ENCODE measurements at places on chromosomes 11 and 22.
A peak's percentile ranks its signal among the peaks of the same experiment; 100 is the strongest.

DNA sequence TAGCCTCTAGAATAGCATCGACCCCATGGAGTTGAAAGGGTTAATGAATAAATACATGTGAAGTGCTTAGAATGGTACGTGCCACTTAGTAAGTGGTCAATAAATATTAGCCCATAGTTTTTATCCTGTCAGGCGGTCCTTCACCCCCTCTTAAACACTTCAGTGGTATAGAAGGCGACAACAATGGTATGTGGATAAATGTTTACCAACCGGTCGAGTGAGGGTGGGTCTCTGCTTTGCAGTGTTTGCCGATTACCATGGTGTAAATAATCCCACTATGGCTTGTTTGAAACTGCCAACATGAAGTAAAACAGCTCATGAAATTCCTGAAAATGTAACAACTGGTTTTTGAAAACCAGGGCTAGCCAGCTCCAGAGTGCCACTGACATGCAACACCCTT lies 541.2 kb downstream of the BUD13 start:
- DNase-seq: no peak

GRCh38 chr11:72743321-72744221 lies 8.6 kb downstream of the ARAP1 start:
- no peak for DNase-seq

DNA sequence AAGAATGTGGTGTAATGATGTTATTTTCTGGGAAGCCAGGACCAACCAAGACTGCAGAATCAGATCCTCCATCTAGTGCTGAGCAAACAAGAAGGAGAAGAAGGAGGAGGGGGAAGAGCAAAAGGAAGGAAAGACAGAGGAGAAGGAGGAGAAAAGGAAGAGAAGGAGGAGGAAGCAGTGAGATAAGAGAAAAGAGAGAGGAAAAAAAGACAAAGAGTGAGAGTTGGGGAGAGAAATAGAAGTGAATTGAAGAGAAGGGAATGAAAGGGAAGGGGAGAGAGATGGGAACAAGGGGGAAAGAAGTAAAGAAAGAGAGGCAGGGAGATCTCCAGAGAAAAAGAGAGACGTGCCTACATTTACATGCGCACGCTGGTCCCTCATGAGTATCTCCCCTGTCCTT lies 153.5 kb downstream of the MN1 start:
- no peak for DNase-seq

- no peak for DNase-seq
Observed at GRCh38 chr11:8282631-8283030, 19.0 kb upstream of the LMO1 start.

DNA sequence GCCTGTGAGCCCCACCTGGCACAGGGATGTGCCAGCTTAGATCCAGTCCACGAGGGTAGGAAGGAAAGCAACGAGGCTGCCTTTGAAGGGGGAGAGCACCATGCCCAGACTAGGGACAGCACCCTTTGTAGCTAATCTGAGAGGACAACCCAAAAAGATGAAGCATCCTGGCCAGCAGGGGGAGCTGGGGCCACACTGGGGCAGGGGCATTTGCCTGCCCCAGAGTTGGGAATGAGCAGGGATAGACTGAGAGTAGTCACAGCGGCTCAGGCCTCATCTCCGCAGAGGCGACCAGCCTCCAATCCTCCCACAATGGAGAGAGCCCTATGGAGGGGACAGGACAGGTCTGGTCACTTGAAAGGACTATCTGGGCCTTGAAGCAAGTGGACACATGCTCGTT lies 16.4 kb downstream of the LMO1 start:
- DNase-seq: no peak

DNA sequence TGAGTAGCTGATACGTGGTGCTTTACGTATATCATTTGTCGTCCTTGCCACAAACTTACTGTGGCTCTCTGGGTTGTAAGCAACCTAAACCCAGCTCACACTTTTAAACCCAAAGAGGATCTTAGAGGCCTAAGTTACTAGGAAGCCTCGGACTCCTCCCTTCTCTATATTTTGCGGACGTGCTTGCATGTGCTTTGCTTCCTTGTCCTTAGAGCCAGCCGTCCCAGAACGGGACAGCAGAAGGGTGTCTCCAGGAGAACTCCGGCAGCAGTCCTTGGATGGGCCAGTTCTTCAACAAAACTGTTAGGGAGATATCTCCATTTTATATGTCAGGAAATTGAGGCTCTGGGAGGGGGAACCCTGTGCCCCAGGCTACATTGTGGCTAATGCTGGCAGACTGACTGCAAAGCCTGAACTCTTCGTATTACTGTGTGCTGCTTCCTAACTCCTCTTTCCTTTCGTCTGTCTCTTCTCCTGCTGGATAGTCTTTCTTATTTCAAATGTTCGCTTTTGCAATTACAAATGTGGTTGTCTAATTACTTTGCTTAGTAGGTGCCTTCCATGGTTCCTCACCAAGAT lies 33.8 kb downstream of the TNRC6B start:
- DNase-seq: no peak

DNA sequence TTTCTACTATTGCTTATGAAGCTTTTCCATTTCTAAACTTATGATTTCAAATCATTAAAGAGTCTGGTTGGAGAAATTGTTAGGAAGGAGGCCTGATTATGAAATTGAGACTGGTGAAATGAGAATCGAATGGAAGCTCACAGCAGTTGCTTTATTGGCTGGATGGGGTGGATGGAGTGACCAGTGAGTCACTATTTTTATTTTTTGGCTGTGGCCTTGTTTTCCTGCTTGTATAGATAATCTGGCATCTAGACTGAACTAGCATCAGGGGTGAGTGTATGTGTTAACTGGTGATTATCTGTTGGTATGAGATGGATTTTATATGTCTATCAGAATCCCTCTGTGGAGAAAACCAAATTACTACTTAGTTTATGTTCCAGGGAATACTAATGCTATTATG lies 36.2 kb downstream of the UVRAG start:
- DNase-seq: no peak

GRCh38 chr11:64430645-64431044 lies 71.7 kb downstream of the RPS6KA4 start:
- DNase-seq: no peak

DNA sequence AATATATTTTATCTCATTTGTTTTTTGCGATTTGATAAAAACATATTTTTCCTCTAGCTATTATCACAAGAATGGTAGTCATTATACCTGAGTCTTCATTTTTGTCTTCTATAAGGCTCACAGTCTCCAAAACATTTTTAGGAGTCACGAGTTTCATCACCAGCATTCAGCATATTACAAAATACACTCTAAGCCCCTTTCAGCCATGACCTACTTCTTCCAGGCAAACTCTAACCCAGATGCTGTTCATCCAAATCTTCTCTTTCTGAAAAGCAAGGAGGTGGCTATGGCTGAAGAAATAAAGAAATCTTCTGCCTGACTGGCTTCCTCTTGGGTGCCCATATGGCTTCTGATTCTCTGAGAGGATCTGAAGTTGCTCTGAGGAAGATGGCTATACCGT lies 35.7 kb upstream of the USP47 start:
- DNase-seq: no peak

DNA sequence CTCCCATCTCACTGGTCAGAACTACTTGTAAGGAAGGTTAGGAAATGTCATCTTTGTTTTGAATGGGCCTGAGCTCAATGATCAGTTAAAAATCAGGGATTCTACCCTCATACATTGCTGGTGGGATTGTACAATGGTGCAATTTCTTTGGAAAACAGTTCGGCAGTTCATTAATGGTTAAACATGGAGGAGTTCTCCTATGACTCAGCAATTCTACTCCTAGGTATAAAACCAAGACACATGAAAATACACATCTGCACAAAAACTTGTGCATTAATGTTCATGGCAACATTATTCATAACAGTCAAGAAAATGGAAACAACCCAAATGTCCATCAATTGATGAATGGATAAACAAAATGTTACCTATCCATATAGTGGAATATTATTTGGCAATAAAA lies 4.9 kb upstream of the APOA5 start:
- no peak for DNase-seq

- DNase-seq: no peak
Observed at GRCh38 chr11:121575963-121576290, 123.2 kb upstream of the SORL1-AS1 start.

DNA sequence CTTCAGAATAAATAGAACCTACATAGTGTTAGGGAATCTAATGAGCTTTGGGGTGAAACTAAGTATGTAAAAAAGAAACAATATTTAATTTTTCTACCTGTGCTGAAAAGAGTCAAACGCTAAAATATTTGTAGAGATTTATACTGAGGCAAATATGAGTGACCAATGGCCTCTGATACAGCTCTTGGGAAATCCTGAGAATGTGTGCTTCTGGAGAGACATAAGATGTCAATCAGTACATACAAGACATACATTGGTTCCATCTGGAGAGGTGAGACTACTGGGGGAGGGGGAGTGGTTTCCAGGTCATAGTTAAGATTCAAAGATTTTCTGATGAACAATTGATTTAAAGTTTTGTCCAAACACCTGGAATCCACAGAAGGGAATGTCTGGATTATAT lies 970 bp downstream of the ASRGL1 start:
- no peak for DNase-seq

DNA sequence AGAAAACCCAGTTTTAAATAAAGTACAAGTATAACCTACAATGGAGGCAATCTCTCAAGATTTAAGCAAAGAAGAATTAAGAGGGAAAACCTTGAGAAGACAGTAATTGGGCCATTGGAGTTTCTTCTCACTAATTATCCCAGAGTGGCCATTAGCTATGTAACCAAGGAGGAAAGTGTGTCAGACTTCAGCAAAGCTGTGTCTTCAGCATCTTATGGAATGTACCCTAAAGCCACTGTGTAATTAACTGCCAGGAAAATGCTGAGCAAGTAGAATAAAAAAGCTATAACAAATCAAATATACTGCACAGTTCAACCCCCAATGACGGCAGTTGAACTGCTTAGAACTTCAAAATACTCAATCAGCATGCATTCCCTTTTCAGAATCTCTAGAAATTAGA lies 261.6 kb downstream of the TTC28 start:
- no peak for DNase-seq

- DNase-seq: no peak
Observed at GRCh38 chr11:57460758-57461749, 726 bp downstream of the RTN4RL2 start.

GRCh38 chr11:76318744-76319384 lies 62.1 kb downstream of the THAP12 start:
- peak; percentile 53 for DNase-seq

GRCh38 chr11:69220561-69221051 lies 64.9 kb downstream of the SMIM38 start:
- DNase-seq: no peak

DNA sequence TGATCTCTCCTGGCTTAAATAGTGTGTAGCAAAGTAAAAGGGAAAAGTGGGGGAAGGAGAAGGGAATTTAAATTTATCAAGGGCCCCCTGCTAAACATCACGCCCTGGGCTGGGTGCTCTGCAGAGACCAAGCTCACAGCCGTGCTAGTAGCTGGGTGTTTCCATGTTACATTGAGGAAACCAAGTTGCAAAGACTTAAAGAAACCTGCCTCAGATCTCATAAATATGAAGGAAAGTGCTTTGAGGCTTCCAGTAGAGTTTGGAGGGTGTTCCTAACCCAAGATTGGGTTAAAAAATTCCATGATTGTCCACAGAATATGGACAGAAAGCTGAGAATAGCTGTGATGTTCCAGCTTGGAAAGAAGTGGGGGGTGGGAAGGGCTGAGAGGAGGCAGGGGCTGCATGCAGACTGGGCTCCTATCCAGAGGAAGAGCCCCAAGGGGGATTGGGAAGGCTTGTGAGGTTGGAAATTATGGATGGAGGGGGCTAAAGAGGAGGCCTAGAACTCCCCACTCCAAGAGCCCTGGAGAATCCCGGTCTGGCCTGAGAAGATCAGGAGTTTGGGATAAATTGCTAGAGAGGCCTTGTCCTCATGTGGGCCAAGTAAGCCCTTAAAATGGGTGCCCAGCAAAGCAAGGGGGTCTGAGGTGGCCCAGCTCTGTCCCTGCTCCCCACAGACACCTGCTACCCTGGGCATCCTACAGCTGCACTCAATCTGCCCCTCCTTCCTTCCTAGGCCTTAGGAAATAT lies 25.0 kb upstream of the OAF start:
- DNase-seq: no peak

- no peak for DNase-seq
Observed at GRCh38 chr22:49760280-49760629, 67.4 kb downstream of the BRD1 start.

DNA sequence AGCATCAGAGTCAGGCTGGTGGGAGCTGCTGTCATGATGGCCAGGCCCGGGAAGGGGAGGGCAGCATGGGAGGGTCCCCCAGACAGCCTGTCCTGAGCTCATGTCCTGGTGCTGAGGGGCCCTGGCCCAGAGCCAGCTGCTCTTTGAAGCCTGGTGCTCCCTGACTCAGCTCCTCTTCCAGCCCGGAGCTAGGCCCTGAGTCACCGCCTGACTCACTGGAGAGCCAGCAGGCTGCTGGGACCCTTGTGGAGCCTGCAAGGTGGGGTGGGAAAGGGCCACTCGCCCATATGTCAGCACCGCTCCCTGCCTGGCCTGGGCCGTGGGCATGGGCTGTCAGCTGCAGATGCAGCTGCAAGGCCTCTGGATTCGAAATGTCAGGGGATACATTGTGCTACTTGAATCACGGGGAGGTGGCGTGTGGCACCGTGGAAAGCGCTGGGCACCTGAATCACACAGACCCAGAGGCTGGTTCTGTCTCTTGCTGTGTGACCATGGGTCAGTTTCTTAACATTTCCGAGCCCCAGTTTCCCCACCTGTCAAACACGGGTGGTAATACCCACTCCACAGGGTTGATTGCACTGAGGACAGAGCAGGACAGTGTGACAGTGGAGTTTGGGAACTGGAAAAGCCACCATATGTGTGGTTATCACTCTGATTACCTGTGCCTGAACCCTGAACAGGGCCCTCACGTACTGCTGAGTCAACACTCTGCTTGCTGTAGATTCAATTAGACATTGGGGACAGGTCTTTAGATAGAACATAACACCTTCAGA lies 4.4 kb downstream of the CACNA1I start:
- peak; percentile 76 for DNase-seq

- DNase-seq: no peak
Observed at GRCh38 chr11:79026803-79027445, 413.9 kb downstream of the TENM4 start.

DNA sequence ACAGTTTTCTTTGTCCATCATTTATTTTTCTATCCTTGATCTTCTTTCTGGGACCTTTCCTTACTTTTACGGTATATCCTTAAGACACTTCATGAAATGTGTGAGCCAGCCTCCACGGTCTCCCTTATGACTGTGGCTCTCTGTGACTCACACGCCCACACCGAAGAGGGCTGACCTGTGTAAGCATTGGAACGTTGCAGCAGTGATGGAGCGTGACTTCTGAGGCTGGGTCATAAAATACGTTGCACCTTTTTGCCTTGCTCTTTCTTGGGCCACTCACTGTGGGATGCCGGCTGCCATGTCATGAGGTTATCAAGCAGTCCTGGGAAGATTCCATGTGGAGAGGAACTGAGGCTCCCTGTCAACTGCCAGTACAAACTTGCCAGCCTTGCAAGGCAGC lies 96.3 kb upstream of the RAB1B start:
- DNase-seq: peak; percentile 68

GRCh38 chr11:124075841-124076651 lies 34.9 kb upstream of the OR10G7 start:
- no peak for DNase-seq

GRCh38 chr11:41201156-41201555 lies 258.3 kb downstream of the LRRC4C start:
- no peak for DNase-seq
